NCI-H187 (cell line): ENCODE measurements at places on chromosomes 16 and 17.

GRCh38 chr17:2905696-2906501 lies 109.7 kb downstream of the RAP1GAP2 start:
- DNase-seq, result no peak

- DNase-seq, result no peak
Observed at GRCh38 chr16:749010-749409, 8.2 kb upstream of the CIAO3 start.

GRCh38 chr16:61937646-61938045 lies 98.6 kb downstream of the CDH8 start:
- DNase-seq, result no peak

DNA sequence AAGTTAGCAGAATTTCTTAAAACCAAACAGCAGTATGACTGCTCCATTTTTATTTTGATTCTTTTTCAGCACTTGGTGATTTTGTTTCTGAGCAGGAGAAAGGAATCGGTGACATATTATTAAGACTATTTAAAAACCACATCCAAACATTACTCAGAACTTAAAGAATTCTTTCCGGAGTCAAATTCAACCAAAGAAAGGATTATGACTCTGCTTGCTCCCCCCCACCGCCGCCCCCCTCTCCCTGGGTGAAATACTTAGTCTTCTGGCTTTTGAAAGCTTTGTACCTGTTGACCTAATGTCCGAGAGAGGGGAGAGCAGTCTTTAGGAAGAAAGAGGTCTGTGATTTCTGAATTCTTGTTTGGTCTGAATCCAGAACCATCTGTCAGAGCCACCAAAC lies 17.9 kb upstream of the COL1A1 start:
- DNase-seq, result no peak

DNA sequence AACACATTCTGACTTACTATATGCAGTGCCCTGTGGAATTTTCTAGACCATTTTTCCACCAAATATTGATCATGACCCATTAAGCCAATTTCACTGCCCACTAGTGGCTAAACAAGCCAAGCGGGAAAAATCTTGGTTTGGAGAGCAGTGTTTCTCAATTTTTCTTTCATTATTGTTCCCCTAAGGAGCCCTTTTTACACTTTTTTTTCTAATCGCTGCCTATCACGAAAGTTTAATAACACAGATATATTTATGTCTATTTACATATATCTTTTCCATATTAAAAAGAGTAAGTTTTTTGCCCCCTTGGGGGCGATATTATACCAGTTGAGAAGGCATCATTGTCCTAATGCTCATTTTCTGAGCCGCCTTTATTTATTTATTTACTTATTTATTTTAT lies 10.8 kb upstream of the TLCD3B start:
- no peak for DNase-seq

DNA sequence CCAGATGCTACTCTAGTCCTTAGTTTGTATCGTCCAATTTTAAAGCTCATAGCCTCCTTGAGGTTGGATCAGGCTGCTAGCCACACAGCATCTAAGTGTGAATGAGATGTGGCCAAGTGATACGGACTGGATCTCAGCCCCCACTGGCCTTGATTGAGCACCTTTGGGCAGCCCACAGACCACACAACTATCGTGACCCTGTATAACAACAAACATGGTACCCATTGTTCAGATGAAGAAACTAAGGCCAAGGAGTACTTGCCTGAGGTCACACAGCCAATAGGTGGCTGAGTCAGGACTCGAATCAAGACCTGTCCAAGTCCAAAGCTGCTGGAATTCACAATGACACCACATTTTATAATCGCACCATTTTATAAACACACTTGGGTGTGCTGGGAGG lies 73.0 kb upstream of the IRX3 start:
- DNase-seq, result no peak

DNA sequence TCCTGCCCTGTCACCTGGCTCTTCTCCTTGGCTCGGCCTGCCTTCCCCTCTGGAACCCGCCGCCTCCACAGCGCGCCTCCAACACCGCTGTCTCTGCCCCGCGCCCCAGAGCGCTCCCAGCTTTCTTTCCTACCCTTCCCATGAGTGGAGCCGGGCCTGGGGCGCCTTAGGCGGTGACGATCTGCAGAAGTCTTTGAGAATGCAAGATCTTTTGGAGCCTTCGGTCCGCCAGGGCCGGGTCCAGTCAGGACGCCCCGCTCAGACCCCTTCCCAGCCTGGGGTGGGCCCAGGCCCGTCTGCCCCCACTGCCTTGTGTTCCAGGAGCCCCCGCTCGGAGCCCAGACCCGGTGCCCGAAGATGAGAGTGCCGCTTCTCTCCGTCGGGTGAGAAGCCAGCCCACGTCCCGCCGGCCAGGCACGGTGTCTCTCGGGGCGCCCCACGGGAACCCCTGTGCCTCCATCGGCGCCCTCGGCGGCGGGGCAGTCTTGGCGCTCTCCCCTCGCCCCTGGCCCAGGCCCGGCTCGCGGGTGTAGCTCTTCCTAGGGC lies 40.0 kb downstream of the MRM1 start:
- DNase-seq, result no peak

- DNase-seq, result no peak
Observed at GRCh38 chr17:67478401-67479041, 101.4 kb downstream of the PITPNC1 start.

DNA sequence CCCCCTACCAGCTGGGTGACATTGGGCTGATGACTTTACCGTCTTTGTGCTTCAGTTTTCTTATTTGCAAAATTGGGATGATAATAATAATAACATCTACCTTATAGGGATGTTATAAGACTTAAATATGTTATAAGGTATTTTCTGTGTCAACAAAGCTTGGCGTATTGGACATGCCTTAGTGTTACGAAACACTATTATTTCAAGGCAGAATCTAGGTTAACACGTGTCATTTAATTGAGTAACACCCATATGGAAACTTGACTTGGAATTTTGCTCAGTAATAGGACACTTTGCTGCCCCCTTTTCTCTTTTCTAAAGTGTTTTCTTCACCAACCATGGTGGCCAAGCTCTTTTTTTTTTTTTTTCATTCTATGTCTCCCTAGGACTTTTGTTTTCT lies 294.2 kb upstream of the SALL1 start:
- no peak for DNase-seq

DNA sequence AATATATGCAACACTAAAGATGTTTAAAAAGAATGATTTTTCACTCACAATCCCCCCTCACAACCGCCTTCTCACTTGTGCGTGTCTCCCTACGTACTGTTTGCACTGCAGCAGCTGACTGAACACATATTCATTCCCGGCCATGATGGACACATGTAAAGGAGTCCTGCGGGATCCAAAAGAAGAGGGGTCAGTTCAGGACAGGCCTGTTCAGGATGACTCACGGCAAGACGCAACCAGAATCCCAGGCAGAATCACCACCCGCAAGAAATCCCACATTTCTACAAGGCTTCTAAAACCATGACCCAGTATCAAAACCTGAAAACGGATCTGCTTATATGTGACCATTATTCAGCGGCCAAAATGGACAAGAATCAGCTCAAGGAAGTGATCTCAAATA lies 52.3 kb downstream of the CYB5D2 start:
- DNase-seq, result no peak

DNA sequence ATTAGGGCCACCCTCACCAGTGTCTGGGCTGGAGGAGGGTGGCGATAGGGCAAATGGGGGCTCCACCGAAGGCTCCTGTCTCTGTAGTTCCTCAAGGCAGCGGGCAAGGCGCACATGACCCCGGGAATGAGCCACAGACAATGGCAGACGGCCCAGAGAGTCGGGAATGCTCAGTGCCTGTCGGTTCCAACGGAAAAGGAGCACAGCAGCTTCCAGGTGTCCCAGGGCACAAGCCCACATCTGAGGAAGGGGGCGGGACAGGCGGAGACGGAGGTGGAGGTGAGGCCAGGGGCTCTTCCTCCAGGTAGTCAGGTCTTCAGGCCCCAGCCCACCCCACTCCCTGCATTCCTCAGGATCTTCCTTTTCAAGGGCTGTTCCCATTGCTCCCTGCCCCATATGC lies 5.1 kb upstream of the SPAG7 start:
- no peak for DNase-seq

DNA sequence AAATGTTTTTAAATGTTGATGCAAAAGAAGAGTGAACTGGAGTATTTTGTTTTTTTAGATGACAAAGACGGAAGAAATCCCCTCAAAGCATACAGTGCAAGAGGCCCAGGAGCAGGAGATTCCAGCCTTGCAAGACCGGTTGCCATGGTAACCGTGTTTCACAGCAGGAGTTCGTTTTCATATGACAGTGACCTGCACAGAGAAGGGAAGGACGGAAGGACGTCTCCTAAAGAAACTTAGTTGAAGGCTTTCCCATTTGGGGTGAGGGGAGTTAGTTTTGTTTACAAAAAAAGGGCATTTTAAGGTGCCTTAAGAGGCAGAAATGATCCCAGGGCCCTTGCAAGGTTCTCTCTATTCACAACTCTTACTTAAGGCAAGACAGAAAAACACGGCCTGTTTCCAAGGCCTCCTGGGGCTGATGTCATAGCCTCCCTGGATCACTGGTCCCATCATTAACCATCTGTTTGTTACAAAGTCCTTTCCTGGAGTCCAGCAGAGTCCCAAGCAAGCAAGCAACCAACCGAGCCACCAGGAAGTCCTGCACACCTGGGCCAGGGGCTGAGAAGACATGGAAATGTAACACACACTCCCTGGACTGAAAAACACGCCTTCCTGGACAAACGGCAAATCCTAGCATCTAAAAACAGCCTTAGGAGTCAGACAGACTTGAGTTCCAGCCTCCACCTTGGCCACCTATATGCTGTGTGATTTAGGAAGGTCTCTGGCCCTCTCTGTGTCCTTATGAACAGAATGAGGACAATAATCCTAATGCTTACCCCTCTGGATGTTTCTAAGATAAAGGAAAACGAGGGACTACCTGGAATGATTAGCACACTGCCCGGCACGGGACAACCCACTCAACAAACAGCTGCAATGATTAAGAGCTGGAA lies 30.3 kb upstream of the RPH3AL start:
- DNase-seq, result no peak

- no peak for DNase-seq
Observed at GRCh38 chr16:606656-607307, 16.9 kb downstream of the RAB40C start.

GRCh38 chr17:39754958-39755553 lies 17.3 kb downstream of the GRB7 start:
- no peak for DNase-seq

- DNase-seq, result no peak
Observed at GRCh38 chr17:36687736-36688135, 86.4 kb downstream of the MRM1 start.

DNA sequence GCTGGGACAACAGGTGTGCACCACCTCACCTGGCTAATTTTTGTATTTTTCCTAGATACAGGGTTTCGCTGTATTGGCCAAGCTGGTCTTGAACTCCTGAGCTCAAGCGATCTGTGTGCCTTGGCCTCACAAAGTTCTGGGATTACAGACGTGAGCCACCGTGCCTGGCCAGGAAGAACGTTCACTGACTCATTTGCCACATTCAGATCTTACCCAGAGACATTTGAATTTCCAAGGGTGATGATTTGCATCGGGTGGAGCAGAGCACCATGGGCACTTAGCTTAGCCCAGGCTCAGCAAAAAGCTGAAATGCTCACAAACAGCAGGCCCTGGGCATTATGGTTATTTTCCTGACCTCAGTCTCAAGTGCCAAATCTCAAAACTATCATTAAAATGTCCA lies 14.5 kb upstream of the ADORA2B start:
- no peak for DNase-seq

GRCh38 chr16:11023262-11024039 lies 79.1 kb downstream of the CLEC16A start:
- no peak for DNase-seq

DNA sequence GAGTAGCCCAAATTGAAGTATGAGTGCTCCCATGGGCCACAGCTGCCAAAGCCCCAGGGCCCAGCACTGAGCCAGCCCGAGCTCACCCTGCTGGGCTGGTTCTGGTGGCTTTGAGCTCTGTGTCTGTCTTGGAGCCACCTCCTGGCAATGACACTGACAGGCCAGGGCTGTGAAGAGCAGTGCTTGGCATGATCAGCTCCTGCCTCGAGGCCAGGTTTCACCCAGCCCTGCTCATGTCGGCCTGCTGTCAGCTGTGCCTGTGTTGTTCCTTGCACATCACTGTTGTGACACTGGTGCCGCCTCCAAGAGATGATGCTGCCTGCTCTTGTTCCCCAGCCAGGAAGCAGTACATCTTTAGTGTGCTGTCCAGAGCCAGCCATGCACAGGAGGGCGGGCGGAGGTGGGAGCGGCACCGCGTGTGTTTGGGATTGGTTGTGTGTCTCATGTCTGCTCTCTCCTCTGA lies 26.0 kb downstream of the PLD6 start:
- DNase-seq, result no peak

DNA sequence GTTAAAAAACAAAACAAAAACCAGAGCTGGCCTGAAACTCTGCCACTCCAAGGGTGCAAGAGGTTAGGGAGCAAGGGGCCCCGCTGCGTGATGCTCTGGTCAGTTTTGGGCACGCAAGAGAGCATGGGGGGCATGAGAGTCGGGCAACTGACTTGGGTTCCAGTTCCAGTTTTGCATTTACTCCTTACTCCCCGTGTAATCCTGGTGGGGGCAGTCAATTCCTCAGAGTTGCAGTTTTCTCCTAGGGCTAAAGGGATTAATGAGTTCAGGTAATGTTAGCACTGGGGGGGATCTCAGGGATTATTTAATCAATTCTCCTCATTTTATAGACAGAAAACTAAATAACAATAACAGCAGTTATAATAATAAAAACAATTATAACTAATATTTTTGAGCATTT lies 72.9 kb upstream of the PMFBP1 start:
- DNase-seq, result no peak

GRCh38 chr17:27577121-27577761 lies 53.7 kb upstream of the LGALS9 start:
- no peak for DNase-seq

- no peak for DNase-seq
Observed at GRCh38 chr16:4115209-4115948, 863 bp downstream of the ADCY9 start.

DNA sequence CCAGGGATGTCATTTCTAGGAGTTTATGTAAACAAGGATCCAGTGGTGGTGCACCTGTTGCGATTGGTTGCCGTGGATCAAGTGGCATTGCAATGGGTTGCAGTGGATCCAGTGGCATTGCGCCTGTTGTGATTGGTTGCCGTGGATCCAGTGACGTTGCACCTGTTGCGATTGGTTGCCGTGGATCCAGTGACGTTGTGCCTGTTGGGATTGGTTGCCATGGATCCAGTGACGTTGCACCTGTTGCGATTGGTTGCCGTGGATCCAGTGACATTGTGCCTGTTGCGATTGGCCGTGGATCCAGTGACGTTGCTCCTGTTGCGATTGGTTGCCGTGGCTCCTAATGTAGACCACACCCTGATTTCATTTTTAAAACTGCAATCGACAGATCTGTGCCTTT lies 56.2 kb upstream of the CRISPLD2 start:
- DNase-seq, result no peak

GRCh38 chr17:74818291-74818938 lies 41.3 kb downstream of the GRIN2C start:
- DNase-seq, result no peak

DNA sequence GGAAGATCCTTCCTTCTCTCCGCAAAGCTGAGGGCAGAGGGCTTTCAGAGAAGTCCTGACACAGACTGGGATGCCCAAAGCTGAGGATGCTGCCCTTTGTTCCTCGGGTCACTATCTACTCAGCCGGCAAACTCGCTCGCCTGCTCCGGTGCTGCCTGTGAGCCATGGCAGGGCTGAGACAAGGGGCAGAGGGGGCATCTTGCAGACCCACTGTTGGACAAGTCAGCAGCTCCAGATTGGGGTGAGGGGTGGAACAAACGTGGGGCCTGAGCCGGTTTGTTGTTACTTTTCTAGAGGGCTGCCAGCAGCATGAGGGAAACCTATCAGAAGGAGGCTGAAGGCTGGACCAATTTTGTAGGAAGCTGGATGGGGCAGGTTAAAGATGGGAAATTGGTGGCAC lies 47.1 kb upstream of the PIK3R6 start:
- DNase-seq, result no peak

GRCh38 chr17:58200024-58200633 lies 7.6 kb downstream of the EPX start:
- DNase-seq, result peak; percentile 43
